ENCODE measurements at places on chromosomes 1 and 21.

- DNase-seq = no peak
Measured at GRCh38 chr21:35349376-35350080, 300.4 kb upstream of the RUNX1 start.

DNA sequence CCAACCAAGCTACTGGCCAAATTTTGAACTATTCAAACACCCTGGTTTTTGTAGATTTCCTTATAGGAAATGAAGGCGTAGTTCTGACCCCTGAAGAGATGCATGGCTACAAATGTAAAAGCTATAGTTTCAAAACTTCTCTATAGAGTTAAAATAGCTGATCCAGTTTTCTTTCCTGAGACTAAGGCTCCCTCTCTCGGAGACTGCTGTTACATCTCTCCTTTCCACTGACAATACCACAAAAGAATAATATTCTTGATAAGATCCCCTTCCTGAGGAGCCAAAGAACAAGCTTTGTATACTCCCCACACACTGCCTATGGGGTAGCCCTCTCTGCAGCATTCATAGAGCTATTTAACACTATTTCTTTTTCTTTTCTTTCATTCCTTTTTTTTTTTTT lies 6.7 kb upstream of the CFAP126 start:
- DNase-seq = no peak

- DNase-seq = no peak
Measured at GRCh38 chr1:183443011-183443410, 24.8 kb upstream of the NMNAT2 start.

- DNase-seq = no peak
Measured at GRCh38 chr1:40391688-40392145, 18.2 kb downstream of the SMAP2 start.

DNA sequence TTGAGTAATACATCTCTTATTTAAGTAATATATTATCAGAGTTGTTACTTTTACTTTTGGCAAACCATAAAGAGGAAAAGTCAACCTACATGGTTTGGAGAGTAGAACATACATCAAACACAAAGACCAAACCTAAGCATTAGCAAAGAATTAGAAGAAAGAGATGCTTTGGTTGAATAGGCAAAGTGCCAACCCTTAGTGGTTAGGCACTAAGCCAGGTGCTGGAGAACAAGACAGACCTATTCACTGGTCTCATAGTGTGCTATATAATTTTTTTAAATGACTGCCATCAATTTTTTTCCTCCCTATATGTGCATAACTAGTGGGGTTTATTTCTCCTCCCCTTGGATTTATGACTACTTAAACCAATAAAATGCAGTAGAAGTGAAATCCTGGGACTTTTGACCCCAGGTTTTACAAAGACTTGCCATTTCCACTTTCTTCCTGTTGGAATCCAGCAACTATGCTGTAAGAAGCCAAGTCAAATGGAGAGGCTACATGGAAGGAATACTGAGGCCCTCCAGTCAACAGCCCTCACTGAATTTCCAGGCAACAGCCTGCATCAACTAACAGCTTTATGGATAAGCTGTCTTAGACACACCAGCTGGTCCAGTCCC lies 69.8 kb upstream of the HAO2 start:
- no peak for DNase-seq

DNA sequence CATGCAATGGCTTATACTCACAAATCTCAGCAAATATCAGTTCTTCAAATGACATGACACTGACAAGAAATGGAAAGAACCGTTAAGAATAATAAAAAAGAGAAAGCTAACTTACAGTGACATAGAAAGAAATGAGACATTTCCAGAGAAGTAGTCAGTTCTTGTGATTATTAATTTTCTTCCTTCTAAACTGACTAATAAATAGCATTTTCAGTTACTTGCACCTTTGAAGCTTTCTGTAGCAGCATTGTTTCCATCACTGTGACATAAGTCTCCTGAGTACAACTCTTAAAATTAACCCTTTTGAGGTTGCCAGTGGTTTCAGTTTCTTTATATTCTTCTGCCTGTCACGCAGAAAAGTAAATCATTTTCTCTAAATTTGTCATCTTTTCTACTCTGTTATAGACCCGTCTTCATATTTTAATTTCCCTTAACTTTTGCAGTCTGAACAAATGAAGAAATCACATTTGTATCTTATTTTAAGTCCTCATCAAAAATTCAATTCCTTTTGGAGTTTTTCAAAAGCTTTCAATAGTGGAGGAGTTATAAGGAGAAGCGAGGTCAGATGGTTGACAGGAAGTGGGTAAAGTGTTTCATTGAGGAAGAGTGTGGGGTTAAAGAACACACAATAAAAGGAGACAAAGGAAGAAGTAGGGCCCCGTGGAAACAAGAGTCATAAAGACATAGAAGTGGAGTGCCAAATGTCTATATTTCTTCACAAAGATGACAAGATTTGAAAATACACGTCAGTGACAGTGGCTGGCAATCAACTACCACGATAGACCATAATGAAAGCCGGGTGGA lies 57.9 kb upstream of the S1PR1 start:
- no peak for DNase-seq

DNA sequence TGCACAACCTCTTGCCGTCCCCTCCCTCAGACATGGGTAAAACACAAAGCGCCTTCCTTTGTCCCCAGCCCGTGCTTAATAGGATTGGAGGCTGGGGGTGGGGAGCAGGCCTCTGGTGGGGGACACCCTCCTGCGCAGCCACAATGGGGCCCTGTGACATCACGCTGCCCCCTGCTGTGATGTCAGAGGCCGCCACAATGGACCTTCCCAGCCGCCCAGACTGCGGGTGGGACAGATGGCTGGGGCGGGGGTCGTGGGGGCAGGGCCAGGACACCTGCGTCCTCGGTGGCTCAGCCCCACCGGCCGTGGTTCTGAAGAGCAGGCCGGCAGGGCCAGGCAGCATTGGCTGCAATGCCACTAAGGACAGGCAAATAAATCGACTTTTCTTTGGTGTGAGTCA lies 39.9 kb downstream of the EPHA2 start:
- peak; percentile 68 for DNase-seq

DNA sequence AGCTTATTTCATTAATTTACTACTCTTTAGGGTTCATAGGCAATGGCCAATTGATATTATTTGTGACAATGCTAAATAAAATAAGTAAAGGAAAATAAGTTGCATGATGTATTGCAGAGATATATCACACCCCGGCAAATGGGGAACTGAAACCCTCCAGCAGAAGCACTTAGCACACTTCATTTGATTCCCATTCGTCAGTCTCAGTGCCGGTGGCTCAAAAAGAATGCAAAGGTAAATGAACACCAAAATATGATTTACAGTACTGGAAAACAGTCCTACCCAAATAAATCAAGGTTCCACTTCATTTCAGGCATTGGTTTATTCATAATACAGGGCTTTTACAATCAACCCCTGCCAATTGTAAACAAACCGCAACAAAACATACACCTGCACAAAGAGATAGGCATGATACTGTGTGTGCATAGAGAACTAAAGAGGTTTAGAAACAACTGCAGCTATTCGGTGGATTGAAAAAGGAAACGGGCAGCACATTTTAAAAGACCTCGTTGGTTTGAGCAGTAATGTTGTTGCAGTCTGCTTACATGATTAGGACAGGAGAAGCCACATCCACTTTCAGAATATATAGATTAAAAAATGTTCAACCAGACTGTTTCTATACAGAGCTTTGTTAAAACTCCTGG lies 1019.2 kb downstream of the TTLL7 start:
- no peak for DNase-seq

DNA sequence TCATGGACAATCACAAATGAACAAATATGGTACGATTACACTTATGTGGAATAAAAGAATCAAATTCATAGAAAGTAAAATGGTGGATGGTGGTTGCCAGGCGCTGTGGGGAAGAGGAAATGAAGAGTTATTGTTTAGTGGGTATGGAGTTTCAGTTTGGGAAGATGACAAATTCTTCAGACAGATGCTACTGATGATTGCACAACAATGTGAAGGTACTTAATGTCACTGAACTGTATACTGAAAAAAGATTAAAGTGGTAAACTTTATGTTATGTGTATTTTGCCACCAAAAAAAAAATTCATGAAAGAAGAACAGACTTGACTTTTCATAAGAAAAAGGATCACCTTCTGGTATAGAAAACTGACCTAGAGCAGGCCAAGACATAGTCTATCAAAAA lies 745.6 kb upstream of the CXADR start:
- no peak for DNase-seq

DNA sequence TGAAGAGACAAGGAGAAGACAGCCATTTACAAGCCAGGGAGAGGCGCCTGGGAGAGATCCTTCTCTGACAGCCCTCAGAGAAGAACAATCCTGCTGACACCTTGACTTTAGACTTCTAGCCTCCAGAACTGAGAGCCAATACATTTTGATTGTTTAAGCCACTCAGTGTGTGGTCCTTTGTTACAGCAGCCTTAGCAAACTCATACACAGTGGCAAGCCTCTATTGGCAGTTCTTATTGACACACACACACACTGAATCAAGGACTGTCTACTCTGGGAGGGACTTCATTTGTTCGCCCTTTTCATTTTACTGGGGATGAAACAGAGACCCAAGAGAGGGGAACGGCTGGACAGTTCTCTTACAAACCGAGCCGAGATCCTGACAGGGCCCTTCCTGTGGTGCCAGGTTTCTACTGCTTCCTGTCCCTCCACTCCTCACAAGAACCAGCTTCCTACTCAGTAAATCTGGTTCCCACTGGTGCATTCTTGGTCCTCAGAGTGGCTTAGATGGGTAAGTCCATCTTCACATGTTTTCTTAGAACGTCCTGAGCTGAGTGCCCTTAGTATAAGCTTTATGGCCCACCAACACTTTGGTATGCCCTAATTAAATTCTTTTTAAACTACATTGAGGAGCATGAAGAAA lies 14.7 kb downstream of the SLAMF1 start:
- DNase-seq = no peak

DNA sequence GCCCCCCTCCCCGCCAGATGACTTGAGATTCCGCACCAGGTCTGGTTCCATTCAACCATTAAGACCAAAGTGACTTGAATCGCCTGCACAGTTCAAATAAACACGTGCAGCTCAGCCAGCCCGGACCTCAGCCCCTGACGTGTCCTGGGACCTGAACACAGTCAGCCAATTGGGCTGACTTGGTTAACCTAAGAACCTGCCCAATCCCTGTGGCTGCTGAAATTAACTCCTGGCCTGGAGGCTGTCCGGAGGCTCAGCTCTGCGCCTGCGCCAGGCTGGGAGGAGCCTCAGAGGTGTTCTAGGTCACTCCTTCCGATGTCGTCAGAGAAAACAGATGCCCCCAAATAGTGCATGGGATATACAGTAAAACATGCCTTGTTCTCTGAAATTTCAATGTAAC lies 73.4 kb downstream of the SCCPDH start:
- DNase-seq = no peak

DNA sequence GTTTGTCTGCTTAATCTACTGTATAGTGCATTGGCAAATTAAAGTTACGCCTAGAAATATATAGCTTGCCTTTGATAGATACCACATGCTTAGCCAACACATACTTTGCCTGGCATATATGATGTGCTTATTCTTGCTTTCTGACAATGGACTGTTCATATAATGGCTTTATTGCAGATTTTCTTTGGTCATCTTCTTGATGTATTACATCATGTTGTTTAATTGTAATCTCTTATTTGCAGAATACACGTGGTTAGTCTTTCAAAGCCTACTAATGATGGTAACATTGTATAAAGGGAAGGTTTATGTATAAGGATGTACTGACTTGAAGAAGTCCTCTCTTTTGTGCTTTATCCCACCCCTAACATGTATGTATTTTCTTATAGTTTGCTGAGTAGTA lies 201.5 kb downstream of the PDE4B start:
- DNase-seq = no peak

GRCh38 chr1:3795453-3796214 lies 664 bp downstream of the LRRC47 start:
- no peak for DNase-seq

- DNase-seq = no peak
Measured at GRCh38 chr1:161225178-161225533, 704 bp upstream of the TOMM40L start.

DNA sequence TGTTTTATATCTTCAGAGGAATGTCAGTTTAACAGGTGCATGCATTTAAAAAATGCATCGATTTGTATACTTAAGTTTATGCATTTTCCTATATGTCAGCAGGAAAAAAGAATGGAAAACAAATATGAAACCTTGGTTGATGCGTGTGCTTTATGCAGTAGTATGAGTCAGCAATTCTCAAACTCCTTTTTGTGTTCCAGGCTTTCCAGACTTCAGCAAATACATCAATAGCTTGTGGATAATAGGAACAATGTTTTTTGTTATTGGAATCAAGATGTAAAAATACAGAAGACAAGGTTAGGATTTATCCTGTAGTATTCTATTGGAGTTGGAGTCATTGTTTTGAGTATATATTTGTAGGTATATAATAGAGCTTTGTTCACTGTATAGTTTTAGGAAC lies 45.2 kb downstream of the CHODL start:
- no peak for DNase-seq

GRCh38 chr1:214727274-214727673 lies 124.3 kb downstream of the CENPF start:
- peak; percentile 46 for DNase-seq

- DNase-seq = no peak
Measured at GRCh38 chr1:221689138-221689537, 52.8 kb downstream of the DUSP10 start.

DNA sequence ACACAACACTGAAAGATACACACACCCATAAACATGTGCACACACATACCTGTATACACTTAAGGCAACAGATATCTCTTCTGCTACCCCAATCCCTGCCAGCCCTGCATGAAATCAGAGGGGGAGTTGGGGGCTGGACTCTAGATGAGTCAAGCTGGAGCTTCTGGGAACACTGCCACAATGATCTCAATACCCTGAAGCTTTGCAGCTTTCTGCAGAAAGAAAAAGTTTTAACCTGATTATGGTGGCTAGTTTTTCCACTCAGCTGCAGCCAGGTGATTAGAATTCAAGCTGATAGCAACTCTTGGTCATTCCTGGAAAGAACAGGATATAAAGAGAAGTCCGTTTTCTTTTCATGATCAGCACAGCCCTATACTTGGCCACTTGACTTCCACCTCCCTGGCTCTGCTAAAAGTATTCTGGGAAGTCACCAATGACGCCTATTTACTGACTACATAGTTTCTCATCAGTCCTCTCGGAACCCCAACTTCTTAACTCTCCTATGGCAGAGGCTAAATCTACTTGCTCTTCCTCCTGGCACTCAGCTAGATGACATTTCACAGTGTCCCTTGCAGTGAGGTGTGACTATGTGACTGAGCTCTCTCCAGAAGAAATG lies 20.7 kb upstream of the DNASE2B start:
- DNase-seq = no peak

- no peak for DNase-seq
Measured at GRCh38 chr1:42085596-42085995, 67.6 kb upstream of the GUCA2B start.

GRCh38 chr21:45991606-45992300 lies 10.2 kb downstream of the COL6A1 start:
- DNase-seq = no peak

- DNase-seq = no peak
Measured at GRCh38 chr21:46555678-46556077, 49.2 kb downstream of the S100B start.

GRCh38 chr1:240947438-240948224 lies 335.7 kb upstream of the GREM2 start:
- no peak for DNase-seq

Data from WTC11 (cell line).